Aorta (tissue), 5 donors: ENCODE measurements at places on chromosomes 1 and 21. TPM values are rescaled to one million over a fixed set of nuclear protein-coding genes. Genes with fewer than 3 reads are reported as not detected.

The NPHS2 gene
- not detected for total RNA-seq

The TIE1 gene
- total RNA-seq, result 65.3 TPM

The HEYL gene
- total RNA-seq, result 35.4 TPM

The ENAH gene
- 148 TPM for total RNA-seq

The HFM1 gene
- total RNA-seq, result 3.0 TPM

The RNF19B gene
- total RNA-seq, result 25.5 TPM

The RAVER2 gene
- 18.2 TPM for total RNA-seq

The COL18A1 gene
- total RNA-seq, result 301 TPM

DNA sequence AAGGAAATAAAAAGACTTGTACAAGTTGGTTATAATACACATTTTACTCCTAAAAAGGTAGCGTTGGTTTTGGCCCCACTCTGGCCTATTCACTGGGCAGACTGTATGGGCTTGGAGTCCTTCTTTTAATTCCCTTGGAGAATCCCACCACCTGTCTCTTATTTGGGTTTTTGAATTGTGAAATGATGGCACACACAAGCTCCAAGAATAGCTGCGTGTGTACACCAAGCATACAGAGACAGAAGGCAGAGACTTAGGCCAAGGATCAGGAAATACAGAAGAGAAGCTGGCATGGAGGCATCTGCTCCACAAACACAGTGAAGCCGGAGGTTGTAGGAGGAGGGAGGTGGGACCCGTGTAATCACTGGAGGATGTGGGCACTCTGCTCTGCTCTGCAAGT, 29.1 kb downstream of the DDR2 start:
- no peak for DNase-seq

- DNase-seq, result no peak
Observed at GRCh38 chr1:30284728-30285475, 438.5 kb downstream of the MATN1 start.

DNA sequence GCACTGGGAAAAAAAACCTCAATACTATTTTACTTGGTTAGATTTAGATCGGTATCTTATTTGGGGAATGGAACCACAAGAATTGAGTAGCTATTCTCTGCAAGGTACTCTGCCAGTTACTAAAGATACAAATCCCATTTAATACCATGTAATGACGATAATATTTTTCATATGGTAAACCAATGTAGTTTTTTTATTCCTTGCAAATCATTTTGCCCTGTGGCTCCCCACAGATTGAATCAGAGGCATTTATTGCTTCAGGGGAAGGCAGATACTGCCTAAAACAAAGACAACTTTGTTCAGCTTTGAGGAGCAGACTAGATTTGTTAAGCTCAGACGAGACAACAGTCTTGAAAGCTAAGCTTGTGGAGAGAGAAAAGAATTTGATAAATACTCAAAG, 226.7 kb upstream of the RUNX1 start:
- no peak for DNase-seq

DNA sequence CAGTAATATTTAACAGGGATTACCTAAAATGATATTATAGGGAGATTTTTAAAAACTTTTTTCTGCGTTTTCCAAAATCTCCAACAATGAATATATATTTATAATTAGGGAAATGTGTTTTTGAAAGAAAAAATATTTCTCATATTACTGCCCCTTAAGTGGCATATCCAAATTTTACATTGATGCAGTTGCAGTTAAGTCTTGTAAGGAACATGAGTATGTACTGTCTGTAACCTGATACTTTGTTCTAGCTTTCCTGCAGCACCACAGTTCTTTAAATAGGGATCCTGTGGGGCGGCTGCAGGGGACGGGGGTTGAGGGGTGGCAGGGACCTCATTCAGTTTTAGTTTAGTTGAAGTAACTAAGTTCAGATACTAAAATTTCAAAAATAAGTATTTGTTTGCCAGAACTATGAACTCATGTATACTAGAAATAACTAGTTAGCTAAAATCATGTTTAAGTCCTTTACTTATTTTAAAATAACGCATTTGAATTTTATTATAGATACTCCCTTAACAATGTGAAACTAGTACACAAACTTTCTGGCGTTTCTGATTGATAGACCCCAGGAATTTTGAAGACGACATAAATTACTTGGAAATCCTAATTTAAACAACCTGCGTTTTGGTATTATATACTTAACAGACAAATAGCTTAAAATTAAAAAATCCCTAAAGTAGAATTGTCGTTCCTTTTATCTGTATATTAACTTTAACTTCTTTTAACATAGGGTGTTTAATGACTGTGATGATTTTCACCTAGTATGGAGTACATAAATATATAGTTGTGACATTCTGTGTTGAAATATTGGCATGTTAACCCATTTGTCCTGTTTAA, 639 bp upstream of the DNAJB4 start:
- DNase-seq, result peak; percentile 78

- no peak for DNase-seq
Observed at GRCh38 chr1:92123868-92124267, 43.7 kb downstream of the BTBD8 start.

DNA sequence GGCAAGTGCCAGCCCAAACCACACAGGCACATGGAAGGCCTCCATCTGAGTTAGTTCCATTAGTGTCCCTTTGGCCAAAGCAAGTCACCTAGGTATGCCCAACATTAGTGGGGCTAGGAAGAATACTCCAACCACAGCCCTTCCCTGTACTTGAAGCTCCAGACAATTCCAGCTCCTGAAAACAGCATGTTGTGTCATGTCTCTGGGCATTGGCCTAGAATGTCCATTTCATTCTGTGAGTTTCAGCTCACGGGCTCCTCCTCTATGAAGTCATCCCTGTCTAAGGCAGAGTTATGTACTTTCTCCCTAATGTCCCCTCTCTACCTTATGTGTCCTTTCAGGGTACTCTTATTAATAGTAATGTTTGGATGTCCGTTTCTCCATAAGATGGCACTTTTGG, 96.5 kb upstream of the SPATA6 start:
- no peak for DNase-seq

DNA sequence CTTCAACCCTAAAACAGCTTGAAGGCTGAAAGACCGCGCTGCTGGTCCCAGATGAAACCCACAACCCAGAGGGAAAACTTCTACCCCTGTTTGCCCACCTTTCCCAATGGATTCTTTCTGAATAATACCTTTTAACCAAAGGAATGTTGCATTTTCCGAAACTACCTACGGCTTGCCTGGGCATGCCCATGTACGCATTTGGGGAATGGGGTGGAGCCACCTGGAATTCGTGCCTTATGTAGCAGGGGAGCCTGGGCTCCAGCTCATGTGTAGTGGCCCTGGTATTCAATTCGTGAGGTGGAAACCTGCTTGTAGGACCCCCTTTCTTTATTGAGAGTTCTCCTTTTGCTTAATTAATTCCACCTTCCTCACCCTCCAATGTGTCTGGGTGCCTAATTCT, 256.6 kb upstream of the RGS18 start:
- no peak for DNase-seq

GRCh38 chr1:43619996-43620920, 29.7 kb upstream of the KDM4A start:
- peak; percentile 32 for DNase-seq

GRCh38 chr1:59128784-59129227, 168.1 kb upstream of the FGGY start:
- DNase-seq, result no peak

GRCh38 chr1:85707267-85707989, 805 bp downstream of the ZNHIT6 start:
- DNase-seq, result no peak

- no peak for DNase-seq
Observed at GRCh38 chr1:181170194-181170593, 81.7 kb downstream of the IER5 start.

DNA sequence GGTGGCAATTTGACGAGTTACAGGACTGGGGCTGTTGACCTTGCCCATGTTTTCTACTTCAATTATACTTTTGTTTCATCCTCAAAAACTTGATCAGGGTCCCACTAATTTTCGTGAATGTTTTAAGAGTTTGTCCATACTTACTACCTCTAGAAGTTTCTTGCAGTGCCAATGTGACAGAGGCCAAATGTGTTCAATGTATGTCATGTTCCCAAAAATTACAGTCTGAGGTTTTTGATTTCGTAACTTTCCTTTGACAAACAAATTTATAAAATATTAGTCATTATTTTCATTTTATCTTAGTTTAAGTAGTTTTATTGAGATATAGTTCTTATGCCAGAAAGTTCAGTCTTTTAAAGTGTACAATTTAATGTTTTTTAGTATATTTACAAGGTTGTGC, 15.3 kb downstream of the VPS13D start:
- no peak for DNase-seq

- DNase-seq, result no peak
Observed at GRCh38 chr1:219265026-219265515, 91.4 kb downstream of the LYPLAL1 start.

DNA sequence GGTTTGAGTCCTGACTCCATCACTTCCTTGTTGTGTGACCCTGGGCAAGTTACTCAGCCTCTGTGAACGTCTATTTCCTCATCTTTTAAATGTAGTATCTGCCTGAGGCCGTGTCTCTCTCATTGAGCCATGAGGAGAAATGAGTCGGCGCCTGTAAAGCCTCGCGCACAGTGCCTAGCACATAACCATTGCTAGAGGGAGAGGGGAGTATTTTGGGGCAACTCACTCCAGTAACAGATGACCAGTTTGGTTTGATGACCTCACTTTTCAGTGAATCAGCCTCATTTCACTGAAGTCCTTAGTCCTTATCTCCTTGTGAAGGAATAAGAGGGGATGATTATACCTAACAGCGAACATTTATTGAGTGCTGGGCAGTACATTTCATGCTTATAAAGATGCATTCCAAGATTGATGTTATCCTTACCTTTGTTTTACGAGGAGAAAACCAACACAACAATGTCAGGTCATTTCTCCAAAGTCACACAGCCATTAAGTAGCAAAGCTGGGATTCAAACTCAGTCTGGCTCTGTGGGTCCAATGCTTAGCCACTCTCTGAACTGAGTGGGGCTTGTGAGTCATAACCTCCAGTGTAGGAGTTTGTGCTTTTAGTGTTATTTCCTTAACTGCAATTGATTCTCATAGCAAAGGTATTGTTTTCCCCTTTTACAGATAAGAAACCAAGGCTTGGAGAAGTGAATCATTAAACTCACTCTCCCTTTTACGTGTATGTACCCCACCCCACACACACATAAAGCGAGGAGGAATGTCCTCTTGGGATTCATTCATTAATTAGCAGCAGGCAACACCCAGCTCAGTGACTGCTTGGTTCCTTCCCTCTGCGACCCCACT, 25.9 kb downstream of the KCNC4 start:
- no peak for DNase-seq

DNA sequence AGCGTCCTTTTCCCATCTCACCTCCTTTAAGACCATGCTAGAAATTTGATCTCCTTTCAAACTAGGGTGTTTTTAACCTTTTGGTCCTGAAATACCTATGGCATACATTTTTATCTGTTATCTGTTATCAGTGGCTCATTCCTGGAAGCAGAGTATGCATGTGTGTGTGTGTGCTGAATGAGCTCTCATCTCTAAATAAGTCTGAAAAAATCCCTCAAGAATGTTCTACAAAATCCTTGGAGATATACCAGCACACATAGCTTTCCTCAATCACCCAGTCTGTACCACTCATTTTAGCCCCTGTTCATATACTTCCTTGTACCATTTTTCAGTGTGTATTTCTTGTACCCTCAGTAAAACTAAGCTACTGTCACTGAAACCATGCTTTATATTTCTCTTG, 6.0 kb upstream of the DARS2 start:
- DNase-seq, result no peak

- no peak for DNase-seq
Observed at GRCh38 chr1:22410928-22411495, 40.6 kb upstream of the ZBTB40 start.

GRCh38 chr1:21668232-21668950, 766 bp downstream of the RAP1GAP start:
- no peak for DNase-seq

GRCh38 chr1:229287267-229287666, 16.4 kb downstream of the RAB4A start:
- DNase-seq, result no peak

DNA sequence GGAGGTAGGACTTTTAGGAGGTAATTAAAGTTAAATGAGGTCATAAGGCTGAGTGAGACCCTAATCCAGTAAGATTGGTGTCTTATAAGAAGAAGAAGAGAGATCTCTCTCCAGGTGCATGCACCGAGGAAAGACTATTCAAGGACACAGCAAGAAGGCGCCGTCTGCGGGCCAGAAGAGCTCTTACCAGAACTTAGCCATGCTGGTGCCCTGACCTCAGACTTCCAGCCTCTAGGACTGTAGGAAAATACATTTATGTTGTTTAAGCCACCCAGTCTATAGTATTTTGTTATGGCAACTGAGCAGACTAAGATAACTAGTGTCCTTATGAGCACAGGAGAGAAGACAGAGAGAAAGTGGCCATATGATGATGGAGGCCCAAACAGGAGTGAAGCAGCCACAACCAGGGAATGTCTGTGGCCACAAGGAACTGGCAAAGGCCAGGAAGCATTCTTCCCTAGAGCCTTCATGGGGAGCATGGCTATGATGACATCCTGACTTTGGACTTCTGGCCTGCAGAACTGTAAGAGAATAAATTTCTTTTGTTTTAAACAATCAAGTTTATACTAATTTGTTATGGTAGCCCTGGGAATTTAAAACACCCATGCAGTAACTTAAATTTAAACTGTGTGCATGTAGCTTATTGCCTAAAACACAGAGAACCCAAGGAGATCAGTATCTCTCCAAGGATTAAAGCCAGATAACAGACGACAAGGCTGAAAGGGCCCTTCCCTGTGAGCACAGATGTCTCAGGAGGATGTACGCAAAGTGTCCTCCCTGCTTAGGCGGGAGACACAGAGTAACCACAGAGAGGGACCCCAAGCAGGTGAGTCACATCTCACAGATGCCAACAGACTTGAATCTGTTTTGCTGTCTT, 9.9 kb upstream of the CD58 start:
- no peak for DNase-seq

- DNase-seq, result no peak
Observed at GRCh38 chr1:103107741-103108375, 464 bp downstream of the COL11A1 start.

DNA sequence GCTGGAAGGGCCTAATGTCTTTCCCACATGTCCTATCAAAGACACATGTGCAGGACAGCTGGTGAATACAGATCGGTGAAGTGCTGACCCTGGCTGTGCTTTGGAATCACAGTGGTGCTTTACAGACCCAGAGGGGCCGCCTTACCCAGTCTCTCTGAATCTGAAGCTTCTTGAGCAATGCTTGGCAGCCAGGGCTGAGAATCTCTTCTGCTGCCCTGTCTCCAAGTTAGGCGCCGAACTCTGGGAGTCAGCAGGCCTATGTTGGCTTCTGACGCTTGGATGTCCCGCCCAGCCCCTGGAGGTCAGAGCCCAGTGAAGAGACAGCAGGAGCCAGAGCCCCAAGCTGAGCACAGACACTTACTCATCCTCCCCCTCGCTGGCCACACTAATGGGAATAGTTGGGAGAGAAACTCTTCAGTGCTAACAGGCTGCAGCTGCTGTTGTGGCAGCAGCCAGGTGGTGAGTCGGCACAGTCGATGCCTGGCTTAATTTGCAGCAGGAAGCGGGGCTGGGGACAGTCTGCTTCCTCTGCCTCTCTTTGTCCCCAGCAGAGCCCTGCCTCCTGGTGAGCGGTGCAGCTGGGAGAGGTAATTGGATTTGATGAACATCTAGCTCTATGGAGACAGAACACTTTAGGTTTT, 68.1 kb downstream of the URB2 start:
- peak; percentile 75 for DNase-seq
